NCI-H1092 treated with DMSO at 0.1 percent for 48 hours (cell line): ENCODE measurements at places on chromosomes 7 and 10.
A peak's percentile ranks its signal among the peaks of the same experiment; 100 is the strongest.

DNA sequence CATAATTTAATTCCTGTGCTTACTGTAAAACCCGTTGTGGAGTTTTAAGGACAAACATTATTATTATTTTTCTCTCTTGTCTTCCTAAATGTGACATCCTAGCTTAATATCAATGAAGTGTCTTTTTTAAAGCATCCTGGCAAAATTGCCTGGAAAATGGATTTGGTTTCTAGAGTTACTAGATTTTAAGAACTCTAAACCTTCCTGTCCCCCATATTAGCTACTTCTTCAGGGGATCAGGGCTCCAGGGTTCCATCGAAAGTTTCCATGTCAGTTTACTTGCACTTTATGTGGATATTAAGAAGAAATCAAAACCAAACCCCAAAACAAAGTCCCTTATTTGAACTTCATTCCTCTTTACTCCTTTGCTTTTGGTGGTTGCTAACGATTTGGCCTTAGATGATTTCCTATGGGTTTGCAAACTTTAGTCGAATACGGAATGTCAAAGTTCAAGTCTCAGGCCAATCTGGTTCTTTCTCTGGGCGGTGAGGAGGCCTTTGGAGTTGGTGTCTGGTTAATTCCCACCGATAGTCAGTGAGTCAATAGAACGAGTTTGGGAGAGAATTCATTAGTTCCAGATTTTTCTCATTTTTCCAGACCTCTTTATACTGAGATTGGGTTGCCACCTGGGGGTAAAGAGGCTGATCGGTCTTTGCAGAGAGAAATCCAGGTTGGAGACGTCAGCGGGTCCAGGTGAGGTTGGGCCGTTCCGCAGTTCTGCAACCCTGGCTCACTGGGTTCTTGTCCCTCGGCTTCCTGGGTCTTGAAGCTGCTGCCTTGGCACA, 1.1 kb downstream of the CUX1 start:
- no peak for DNase-seq

DNA sequence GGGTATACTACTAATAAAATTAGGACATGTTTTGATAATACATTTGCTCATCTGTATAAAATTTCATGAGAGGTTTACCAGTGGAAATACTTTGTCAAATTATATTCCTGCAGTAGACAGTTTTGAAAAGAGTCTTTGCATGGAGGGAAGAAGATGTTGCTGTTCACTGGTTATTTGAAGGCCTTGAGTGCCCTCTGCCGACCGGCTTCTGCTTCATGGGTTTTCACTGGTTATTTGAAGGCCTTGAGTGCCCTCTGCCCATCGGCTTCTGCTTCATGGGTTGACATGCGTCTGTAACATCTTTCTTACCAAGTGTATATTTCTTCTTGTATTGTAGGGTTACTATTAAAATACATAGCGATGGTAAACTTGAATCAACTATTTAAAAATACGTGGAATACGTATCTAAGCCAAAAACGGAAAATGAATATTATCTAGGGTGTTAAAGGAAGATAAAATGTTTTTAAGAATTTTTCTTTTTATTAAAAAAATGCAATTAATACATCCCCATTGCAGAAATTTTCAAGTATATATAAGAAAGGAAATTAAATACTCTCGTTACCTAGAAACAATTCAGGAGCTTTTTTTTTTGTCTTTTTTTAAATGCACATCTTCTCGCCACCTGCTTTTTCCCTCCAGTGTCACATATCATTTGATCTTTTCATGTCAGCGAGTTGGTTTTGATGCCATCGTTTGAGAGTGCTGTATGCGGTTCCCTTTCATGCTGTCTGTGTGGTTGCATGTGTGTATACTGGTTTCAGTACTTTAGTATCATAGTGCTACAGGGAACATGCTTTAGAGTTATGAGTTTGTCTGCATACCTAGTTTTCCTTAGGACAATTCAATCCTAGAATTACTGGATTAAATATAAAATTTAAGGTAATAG, 73.4 kb downstream of the SHH start:
- peak; percentile 82 for DNase-seq

DNA sequence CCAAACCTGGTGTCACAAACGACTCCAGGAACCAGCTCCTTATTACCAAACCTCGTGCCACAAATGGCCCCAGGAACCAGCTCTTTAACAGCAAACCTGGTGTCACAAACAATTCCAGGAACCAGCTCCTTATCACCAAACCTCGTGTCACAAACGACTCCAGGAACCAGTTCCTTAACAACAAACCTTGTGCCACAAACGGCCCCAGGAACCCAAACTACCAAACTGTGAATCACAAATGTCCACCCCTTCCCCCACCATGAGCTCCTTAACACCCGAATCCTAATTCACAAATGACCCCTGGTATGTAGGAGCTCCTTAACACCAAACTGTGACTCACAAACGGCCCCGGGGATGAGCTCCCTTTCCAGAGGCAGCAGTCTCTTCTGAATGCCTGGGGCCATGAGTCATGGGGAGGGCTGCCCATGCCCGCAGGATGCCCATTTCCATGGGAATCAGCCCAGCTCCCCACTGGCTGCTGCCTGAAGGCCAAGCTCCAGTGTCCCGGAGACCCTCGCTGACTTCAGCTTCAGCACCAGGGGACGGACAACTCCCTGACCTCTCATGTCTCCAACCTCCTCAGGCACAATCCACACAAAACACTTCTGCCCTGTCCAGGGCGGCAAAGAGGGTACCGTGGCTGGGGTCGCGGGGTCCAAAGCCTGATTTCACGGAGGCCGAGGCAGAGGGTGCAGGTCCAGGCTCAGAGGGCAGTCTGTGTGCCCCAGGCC, 213.1 kb downstream of the ELFN1 start:
- no peak for DNase-seq

GRCh38 chr10:120783867-120784266, 67.3 kb upstream of the WDR11 start:
- no peak for DNase-seq

DNA sequence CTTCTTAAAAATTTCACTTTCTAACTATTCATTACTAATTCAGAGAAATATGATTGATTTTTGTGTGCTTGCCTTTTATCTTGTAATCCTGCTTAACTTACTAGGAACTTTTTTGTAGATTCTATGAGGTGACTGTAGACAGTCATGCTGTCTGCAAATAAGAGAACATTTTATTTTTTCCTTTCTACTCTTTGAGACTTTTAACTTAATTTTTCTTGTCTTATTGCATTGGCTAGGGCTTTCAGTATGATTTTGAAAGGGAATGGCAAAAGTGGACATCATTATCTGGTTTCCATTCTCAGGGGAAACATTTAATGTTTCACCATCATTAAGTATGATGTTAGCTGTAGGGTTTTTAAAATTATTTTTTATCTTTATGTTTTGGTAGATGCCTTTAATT, 23.6 kb downstream of the TBC1D12 start:
- DNase-seq = no peak

GRCh38 chr7:14195871-14196270, 206.4 kb upstream of the ETV1 start:
- DNase-seq = no peak

- DNase-seq = no peak
Measured at GRCh38 chr7:33979807-33980355, 74.5 kb downstream of the BMPER start.

GRCh38 chr7:127600885-127601284, 7.3 kb downstream of the FSCN3 start:
- DNase-seq = no peak

DNA sequence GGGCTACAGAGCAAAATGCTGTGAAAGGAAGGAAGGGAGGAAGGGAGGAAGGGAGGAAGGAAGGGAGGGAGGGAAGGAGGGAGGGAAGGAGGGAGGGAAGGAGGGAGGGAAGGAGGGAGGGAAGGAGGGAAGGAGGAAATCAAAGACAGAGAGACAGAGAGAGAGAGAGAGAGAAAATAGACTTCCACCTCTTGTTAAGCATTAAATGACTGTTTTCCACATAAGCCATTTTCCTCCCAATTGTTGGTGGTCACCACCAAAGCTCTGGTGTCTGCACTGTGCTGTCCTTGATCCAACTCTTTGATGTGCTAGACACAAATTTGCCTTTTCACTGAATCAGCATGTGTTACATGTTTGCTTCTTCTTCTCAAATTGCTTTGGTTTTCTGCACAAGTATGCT, 90.7 kb upstream of the INHBA start:
- no peak for DNase-seq

- peak; percentile 31 for DNase-seq
Measured at GRCh38 chr7:17104419-17104818, 194.0 kb upstream of the AHR start.

GRCh38 chr7:121271916-121272315, 56.9 kb upstream of the WNT16 start:
- DNase-seq = no peak

- no peak for DNase-seq
Measured at GRCh38 chr7:70763961-70764691, 367.8 kb upstream of the GALNT17 start.

- DNase-seq = peak; percentile 6
Measured at GRCh38 chr10:127524908-127525665, 24.0 kb upstream of the NPS start.

DNA sequence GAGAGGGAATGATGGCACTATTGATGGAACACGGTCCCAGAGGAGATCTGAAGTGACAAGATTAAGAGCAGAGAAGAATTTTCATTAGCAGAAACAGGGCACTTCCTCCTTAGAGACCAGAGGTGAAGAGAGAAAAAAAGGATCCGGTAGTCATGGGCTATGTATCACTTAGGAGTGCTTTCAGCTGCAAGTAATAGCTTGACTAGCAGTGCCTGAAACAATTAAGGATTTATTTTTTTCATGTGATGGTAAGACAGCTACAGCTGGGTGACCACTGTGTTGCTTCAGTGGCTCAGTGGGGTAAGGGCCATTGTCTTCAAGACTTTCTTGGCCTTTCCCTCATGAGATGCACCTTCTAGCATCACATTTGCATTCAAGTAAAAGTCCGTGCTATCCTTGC, 515.1 kb upstream of the GALNT17 start:
- DNase-seq = no peak

GRCh38 chr7:2014391-2015241, 218.1 kb downstream of the MAD1L1 start:
- no peak for DNase-seq

DNA sequence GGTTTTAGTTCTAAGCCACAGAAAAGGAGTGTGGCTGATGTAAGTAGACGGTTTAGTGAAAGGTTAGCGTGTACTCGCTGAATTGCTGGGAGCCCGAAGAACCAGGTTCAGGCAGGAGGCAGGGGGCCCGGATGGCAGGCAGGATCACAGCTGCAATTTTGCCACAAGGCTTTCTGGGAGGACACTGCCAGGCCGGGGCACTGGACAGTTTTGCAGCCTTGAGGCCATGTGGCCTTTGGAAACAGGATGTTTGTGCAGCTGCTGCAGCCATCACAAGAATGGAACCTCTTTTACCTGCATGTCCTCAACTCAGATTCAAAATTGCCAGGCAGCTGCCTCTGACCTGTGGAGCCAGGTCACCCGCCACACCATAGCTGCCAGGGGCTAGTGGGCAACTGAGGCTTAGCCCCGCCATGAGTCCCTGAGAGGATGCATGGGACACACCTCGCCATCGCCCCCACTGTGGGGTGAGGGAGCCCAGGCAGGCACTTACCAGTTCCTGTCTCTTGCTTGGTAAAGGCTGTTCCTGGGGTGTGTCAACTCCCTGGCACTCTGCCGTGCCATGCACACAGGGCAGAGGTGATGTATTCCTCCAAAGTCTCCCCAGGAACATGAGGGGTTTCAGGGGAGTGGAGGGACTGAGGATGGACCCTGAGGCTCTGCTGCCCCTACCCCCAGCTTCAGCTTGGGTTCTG, 188.6 kb downstream of the RPS24 start:
- DNase-seq = no peak
